Globus pallidus (tissue), 1 donor: ENCODE measurements at places on chromosomes 7 and 10.

DNA sequence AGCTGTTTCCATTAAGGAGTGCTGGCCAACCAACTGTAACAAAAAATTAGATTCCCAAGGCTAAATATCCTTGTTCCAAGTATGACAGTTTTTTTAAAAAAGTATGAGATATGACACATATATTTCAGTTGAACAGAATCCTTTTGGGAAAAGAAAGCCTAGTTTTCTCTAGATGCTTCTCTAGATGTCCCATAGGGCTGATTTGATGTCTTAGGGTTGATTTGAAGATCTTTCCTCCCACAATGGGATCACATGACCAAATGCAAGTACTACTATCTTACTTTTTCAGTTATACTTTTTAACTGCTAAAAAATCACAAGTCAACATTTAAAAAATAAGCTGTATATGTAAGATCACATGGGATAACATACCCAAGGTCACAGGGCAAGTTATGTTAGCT lies 3.7 kb downstream of the NAMPT start:
- DNase-seq: no peak

DNA sequence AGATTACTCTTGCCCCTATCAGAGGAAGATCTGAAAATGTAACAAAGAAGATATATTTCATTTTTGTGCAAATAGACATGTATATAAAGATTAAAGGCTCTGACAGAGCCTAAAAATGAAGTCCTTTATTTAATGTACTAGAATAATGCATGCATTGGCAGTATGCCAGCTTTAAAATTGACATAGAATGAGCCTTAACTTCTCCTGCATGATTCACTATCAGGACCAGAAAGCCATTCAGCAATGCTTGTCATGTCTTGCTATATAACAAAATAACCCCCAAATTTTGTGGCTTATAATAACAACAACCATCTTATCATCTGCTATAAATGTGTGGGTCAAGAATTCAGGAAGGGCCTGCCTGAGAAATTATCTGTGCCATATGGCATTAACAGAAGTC lies 411.9 kb downstream of the GRM8 start:
- DNase-seq: no peak

DNA sequence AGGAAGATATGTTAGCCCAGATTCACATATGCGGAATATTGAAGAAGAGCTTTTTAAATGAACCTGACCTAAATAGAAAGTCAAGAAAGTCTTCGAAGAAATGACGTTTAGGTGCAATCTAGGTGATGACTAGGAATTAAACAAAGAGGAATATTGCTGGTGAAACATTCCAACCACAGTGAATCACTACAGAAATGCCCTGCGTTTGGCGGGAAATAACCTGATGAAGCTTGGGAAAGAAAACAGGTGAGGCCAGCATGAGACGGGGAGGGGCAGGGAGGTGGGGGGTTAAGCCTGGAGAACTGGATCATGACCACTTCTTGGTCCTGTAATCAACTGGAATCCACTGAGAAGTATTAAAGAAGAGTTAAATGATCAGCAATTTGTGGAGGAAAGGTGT lies 299.4 kb upstream of the VSTM2A start:
- DNase-seq: no peak

- no peak for DNase-seq
Observed at GRCh38 chr10:79230328-79230830, 116.9 kb upstream of the PPIF start.

DNA sequence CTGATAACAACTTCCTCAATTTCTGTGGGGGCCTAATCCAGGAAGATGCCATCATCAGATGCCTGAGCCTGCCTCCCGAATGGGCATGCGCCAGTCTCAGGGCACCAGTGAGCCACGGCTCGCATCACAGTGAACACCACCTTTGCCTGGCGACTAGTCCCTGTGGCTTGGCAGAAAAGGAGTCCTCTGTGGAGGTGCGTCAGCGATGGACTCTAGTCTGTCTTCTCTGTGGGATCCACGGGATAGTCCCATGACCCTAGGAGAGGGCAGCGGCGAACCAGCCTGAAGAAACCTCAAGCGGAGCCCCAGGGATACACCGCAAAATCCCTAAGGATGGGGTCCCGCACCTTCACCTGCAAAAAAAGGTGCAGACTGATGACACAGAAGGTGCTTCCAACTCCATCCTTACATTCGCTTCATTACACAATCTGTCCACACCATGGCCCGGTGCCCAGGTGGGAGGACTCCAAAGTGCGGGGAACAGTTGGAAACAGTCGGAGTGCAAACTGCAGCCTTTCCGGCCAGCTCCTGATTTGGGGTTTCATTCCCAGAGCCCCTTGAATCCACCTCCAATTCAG lies 35.1 kb upstream of the ZNF273 start:
- DNase-seq: no peak

- no peak for DNase-seq
Observed at GRCh38 chr10:118310822-118311221, 31.3 kb downstream of the FAM204A start.
